ENCODE measurements at places on chromosomes 7 and 10.

GRCh38 chr10:43939389-43939938 lies 290.8 kb upstream of the ZNF32 start:
- DNase-seq = no peak

GRCh38 chr10:119059557-119059956 lies 21.1 kb downstream of the EIF3A start:
- DNase-seq = no peak

DNA sequence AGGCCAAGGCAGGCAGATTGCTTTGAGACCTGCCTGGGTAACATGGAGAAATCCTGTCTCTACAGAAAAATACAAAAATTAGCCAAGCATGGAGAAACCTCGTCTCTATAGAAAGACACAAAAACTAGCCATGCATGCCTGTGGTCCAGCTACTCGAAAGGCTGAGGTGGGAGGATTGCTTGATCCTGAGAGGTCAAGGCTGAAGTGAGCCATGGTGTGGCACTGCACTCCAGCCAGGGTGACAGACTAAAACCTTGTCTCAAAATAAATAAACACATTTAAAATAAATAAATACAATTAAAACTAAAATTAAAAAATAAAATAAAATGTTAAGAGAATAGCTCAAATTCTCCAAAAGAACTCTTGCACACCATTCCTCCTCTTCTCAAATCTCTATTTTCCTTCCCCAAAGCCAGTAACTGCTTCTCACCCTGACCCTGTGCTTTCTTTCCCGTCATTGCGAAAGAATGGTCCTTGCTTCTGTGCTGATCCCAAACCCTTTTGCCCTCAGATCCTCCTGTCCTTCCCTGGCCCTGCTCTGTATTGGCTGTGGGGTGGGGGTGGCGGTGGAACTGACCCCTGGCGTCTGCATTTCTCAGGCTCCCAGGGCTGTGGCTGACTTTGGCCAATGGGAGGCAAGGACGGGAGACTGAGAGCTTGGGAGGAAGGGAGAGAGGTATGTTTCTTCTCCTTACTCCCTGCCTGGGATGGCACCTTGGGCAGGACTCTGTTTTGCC lies 12.4 kb downstream of the SRGN start:
- DNase-seq = no peak

DNA sequence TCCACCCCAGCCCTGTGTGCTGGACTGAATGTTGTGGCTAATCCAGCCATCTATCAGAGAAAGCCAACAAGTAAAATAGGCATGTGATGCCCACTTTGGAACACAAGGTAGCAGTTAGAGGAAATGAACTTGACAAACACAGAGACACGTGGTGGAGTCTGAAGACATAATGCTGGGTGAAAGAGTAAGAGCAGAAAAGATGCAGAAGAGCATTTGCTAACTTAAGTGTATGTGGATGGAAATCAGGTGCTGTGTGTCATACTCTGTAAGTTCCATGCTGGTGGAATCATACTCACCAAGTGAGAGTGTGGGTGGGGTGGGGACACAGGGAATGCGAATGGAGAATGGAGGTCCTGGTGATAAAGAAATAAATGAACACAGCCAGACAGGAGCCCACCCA lies 22.8 kb downstream of the WDFY4 start:
- no peak for DNase-seq

GRCh38 chr10:17092986-17093803 lies 36.4 kb downstream of the CUBN start:
- DNase-seq = no peak

DNA sequence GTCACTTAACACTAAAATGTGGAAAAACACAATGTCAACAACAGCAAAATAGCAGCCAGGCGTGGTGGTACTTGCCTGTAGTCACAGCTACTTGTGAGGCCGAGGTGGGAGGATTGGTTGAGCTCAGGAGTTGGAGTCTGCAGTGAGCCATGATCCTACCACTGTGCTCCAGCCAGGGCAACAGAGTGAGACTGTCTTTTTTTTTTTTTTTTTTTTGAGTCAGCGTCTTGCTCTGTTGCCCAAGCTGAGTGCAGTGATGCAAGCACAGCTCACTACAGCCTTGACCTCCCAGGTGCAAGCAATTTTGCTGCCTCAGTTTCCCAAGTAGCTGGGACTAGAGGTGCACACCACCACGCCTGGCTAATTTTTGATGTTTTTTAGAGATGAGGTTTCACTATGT lies 6.1 kb downstream of the KCTD7 start:
- DNase-seq = no peak

GRCh38 chr10:47294501-47294900 lies 5.5 kb upstream of the GDF10 start:
- no peak for DNase-seq

DNA sequence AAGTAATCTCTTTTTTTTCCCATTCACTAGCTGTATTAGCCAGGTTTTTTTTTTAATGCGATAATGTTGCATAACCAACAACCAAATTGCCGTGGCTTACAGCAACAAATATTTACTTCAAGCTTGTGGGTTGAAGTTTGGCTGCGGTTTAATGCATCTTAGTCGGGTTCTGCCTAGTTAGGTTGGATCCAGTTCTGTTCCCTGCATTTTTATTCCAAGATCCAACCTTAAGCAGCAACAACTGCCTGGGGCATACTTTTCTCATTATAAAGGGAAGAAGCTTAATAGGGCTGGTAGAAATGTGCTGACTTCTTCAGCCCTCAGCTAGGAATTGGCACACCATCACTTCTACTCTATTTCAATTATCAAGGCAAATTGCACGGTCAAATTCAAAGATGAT lies 1115.5 kb upstream of the AUTS2 start:
- no peak for DNase-seq

- no peak for DNase-seq
These were observed 197.4 kb upstream of the MTPN start for GRCh38 chr7:136174477-136175125.

DNA sequence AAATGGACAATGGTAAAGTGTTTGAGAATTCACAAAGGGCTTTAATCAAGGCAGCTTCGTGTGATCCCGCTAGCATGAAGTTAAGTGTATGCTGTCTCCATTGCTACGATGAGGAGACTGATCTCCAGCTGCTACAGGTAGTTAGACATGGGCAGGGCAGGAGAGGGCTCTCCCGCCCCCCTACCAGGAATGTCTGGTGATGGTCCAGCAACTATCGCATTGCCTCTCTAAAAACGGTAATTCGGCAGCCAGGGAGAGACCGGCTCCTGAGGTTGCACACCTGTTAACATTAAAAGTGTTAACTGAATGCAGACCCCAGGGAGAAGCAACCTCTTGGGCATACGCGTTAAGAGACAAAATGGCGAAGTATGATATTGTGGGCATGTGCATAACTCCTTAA lies 37.9 kb downstream of the SVIL start:
- DNase-seq = no peak

DNA sequence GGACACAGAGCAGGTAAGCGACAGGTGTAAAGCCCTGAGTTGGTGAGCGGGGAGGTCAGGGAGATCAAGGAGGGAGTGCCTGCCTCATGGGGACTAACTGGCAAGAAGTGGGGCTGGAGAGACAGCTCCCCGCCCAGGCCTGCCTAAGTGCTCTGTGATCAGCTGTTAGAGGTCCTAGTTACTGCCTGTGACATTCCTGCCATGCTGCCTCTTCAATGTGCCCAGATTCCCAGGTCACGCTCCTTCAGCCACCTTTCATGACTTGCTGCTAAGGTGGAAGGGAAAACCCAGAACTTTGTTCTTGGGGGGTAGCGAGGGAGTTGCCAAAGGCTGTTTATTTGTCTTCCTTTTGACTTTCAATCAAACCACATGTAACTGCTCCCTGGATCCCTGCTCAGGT lies 114.3 kb upstream of the ZNF438 start:
- DNase-seq = no peak

GRCh38 chr10:7887174-7887816 lies 69.0 kb downstream of the TAF3 start:
- no peak for DNase-seq

GRCh38 chr10:6766131-6766801 lies 186.2 kb upstream of the PRKCQ start:
- DNase-seq = no peak

- no peak for DNase-seq
These were observed 316.0 kb downstream of the PTPRN2 start for GRCh38 chr7:158271646-158272045.

GRCh38 chr10:88598055-88598454 lies 11.5 kb downstream of the LIPJ start:
- no peak for DNase-seq

DNA sequence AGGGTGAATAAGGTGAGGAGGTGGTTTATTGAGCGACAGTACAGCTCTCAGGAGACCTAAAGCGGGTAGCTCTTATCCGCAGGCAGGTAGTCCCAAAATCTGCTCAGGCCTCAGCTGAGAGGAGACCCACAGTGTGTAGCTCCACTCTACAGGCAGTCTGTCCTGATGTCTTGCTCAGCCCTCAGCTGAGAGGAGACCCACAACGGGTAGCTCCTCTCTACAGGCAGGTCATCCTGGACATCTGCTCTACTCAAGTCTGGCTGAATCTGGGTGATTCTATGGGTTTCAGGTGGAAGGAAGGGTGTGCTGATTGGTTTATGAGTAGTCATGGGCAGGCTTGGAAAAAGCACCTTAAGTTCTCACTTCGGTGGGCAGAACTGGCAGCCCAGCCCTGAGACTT lies 55.6 kb upstream of the ABCB5 start:
- no peak for DNase-seq

DNA sequence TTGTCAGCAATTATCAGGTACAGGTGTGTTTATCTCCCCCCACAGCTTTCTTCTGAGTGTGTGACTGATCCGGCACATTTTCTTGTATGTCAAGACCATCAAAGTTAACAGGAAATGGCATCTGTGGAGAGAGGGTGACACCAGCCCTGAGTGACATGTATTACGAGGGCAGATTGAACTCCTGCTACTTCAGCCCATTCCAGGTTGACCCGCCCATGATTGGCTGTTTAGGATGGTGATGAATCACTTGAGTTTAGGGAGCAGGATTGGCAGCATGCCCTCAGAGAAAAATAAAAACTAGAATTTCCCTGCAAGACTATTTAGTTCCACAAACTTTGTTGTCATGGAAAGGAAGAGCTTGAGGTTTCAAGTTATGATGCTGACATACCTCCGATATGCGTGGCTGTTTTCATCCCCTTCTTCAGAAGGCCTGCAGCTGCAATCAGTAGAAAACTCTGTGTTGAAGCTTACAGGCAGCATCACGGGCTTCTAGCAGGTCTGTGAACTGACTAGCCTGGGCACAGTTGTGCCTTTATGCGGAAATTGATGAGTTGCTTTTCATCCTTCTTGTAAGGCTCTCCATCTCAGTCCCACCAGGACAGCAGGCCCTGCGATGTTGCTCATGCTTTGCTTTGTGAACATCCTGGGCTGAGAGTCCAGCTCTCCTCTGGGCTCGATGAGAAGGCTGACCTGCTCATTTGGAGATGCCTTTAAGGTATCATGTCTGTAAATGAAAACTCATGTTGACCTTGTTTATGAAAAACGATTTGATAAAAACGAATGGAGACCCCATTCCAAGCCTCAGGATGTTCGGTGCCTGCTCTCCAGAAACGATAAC lies 8.0 kb upstream of the CELF2 start:
- no peak for DNase-seq

DNA sequence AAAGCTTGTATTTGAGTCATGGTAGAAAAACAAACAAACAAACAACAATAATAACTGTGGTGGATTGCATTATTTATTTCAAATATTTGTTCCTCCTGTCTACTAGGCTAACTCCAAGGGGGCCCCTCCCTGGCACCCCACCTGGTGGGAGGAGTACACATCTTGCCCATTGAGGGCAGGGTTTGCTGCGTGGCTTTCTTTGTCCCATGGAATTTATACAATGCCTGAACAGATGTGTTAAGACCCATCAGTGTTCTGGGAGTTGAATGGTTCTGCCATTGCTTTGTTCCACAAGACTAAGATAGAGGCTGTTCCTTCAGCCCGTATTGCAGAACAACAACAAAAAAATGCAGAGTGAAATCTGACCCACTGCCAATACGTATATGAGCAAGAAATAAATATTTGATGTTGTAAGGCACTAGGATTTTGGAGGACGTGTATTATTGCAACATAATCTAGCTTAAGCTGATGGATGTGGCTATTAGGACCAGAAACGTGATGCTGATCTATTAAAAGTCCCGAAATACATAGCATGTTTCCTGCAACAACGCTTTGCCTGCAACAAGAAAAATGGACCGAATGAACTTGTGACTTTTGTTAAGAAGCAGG lies 119.1 kb upstream of the JCAD start:
- DNase-seq = no peak

- no peak for DNase-seq
These were observed 1.7 kb downstream of the COL28A1 start for GRCh38 chr7:7533831-7534430.

DNA sequence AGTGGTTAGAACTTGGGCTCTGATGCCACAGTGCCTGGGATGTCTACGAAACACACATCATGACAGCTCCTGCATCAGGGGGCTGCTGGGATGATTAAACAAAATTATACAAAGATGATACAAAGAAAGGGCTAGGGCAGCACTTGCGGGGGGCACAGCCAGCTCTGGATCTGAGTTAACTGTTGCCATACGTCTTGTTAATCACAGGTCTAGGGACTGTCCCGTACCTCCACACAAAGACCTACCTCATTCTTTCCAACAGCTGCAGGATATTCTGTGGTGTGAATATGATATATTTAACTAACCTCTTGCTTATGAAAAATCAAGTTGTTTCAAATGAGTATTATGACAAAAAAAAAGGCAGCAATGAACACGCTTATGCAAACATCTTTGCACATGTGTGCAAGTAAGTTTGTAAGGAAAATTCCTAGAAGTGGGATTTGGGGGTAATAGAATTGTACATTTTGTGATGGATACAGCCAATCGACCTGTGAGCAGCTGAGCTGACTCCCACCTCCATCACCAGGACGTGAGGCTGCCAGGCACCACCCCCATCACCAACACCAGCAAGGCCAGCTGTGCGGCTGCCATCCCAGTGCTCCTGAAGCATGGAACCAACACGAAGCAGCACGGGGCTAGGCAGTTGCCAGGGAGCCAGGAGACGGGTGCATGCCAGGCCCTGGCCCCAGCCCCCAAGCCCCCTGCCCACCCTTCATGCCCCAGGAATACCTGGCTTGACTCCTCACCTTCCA lies 23.5 kb downstream of the PTPRN2 start:
- DNase-seq = no peak

All from mucosa of descending colon (tissue), 3 donors.